ENCODE measurements at places on chromosomes 5 and 9.

DNA sequence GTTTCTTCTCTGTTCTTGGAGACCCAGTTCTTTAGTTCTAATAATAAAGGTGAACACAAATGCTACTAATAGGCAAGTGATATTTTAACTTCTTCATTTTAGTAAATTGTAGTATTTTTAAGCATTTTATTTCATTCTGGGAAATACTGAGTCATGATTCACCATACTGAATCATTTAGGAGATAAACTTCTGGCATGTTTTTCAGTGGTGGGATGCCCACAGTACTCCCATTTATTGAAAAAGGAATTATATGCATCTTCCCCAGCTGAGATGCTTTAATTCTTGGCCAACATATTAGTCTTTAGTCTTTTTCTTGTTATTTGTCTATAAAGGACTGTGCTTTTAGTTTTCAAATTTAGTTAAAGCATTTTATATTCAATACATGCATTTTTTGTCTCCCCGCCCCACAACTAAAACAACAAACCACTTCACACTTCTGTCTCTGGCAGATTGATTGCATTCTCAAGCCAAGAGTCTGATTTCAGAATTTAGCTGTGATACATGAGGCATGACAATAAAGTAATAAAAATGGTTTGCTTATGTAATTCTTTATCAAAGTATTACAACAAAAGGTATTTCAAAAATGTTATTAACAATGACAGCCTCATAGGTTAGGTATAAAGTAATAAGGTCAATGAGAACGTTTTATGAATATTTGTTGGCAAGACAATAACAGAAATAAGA, 125.2 kb upstream of the CDH18 start:
- DNase-seq = no peak

DNA sequence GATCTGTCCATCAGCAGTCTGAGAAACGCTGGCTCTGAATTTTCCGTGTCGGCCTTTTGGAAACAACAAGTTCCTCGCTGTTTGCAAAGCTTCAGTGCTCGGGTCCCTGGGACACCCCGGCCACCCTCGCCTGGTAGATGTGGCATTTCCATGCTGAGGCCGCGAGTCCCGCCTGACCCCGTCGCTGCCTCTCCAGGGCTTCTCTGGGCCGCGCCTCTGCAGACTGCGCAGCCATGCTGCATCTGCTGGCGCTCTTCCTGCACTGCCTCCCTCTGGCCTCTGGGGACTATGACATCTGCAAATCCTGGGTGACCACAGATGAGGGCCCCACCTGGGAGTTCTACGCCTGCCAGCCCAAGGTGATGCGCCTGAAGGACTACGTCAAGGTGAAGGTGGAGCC, 4.7 kb downstream of the NTNG2 start:
- DNase-seq = no peak

DNA sequence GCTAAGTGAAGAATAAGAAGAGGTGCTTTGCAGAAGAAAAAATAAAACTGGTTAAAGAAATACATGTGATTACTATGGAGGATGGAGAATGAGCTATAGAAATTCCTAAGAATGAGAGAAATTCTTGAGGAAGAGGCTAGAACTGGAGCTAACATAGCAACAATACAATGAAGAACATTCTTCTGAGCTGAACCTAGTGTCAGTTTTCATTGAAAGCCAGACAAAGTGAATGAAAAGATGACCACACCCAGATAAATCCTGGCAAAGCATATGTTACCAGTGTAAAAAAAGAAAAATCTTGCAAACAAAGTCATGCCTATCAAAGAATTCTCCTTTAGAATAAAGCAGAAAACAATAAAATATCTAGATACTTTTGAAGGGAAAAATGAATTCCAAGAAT, 39.6 kb downstream of the SGCD start:
- no peak for DNase-seq

GRCh38 chr5:34533582-34534522, 122.3 kb upstream of the RAI14 start:
- DNase-seq = no peak

DNA sequence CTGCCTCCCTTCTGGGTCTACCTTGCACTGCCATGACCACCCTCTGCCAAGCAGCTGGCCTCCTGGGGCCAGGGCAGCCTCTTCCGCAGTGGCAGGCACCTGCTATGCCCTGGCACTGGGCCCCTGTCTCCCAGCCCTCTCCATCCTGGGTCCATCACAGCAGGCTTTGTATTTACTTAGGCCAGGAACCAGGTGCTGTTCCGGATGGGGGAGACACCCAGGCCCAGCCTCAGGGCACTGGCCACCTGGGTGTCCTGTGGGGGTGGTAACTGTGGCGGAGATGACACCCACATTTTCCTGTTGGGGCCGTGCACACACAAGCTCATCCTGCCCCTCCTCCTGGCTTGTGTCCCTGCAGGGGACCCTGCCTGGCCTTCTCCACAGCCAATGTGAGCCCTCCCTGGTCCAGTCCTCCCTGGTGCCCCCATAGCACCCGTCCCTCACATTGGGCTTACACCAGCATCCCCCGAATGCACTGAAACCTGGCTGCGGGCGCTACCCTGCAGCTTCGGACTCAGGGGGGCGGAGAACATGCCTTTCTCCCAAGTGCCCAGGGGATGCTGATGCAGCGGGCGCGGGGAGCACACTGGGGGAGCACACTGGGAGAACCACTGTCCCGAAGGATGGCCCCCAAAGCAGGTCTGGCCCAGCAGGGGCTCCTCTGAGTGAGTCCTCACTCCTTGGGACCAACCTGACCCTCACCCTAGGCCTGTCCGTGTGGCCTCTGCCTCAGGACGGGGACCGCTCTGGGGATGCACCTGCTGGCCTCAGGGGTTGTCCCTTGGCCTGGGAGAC, 17.9 kb downstream of the FAM163B start:
- DNase-seq = no peak

DNA sequence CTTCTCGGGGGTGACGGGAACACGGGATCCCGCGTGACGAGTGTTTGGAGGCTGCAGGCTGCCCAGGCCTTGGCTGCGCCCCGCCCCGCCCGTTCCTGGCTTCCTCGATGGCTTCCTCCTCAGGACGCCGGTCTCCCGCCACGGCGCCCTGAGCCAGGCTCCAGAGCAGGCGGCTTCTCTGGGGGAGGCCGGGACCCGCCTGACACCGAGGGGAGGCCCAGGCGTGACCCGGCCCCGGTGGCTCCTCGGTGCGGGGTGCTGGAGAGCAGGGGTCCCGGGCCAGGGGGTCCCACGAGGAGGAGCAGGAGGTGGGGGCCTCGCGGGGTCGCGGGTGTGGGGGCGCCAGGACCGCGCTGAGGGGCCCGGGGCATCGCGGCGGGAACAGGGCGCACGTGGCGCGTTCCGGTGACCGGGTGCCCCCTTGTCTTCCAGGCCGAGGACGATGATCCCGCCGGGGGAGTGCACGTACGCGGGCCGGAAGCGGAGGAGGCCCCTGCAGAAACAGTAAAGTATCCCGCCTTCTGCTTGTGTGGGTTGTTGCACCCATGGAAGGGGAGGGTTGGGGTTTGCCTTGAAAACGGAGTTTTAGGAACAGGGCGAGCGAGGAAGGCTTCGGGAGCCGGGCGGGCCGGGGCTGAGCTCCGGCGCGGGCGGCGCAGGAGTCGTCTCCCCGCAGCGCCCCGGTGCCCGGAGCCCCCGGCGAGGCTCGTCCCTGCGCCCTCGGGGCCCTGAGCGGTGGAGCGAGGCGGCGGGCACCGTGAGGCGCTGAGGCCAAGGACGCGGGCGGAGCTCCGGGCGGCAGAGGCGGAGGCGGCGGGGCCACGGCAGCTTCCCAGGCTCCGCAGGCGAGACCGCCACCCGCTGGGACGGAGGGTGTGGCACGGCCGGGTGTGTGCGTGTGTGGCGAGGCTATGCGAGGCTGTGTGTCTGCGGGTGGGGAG, 22.2 kb downstream of the AHRR start:
- no peak for DNase-seq

Data from heart right ventricle (tissue), 16 donors.